ENCODE measurements at places on chromosomes 13 and 19. TPM values are rescaled to one million over a fixed set of nuclear protein-coding genes. Genes with fewer than 3 reads are reported as not detected.

S1PR4 gene
- polyA plus RNA-seq: not detected

UNC13A gene
- 7.9 TPM for polyA plus RNA-seq

TRIP10 gene
- polyA plus RNA-seq: 0.76 TPM

ANGPTL4 gene
- not detected for polyA plus RNA-seq

PEG3 gene
- polyA plus RNA-seq: not detected

ERICH4 gene
- polyA plus RNA-seq: not detected

ZNF93 gene
- 14.9 TPM for polyA plus RNA-seq

NLRP7 gene
- polyA plus RNA-seq: not detected

SAMD4B gene
- 19.3 TPM for polyA plus RNA-seq

ZNF90 gene
- 3.1 TPM for polyA plus RNA-seq

All from neural cell (in vitro differentiated cells).